Chondrocyte (in vitro differentiated cells): ENCODE measurements at places on chromosomes 2 and 18. TPM values are rescaled to one million over a fixed set of nuclear protein-coding genes. Genes with fewer than 3 reads are reported as not detected.

DNA sequence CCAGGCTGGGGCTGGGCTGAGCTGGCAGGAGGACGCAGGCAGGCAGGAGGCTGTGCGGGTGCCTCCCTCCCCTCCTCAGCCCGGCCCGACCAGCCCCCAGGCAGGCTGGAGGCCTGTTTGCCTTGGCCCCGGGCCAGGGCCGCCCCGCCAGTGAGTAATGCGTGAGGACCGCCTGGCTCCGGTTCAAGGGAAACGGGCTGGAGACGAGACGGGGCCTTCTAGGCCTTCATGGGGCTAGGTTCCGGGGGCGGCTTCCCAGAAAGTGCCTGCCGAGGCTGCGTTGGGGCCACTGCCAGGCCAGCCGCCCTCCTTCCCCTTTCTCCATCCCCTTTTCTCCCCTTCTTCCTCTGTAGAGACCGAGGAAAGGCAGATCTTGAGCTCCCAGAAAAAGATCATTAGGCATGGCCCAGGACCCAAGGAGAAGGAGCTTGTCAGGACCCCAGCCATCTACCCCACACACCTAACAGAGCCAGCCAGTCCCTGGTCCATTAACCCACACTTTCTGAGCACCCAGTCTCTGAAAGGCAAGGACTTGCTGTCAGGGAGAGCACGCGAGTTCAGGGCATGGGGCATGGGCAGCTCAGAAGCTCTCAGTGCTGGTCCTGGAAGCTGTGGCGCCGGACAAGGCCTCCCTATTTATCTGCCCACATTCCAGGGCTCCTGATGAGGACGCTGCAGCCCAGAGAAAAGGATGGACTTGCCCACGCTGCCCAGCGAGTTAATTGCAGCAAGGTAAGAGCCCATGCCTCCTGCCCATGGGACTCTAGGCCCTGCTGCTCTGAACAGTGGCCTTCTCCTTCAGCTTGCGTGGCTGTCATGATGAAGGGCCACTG is 48.5 kb downstream of the SMAD7 start:
- peak; percentile 99 for DNase-seq

DNA sequence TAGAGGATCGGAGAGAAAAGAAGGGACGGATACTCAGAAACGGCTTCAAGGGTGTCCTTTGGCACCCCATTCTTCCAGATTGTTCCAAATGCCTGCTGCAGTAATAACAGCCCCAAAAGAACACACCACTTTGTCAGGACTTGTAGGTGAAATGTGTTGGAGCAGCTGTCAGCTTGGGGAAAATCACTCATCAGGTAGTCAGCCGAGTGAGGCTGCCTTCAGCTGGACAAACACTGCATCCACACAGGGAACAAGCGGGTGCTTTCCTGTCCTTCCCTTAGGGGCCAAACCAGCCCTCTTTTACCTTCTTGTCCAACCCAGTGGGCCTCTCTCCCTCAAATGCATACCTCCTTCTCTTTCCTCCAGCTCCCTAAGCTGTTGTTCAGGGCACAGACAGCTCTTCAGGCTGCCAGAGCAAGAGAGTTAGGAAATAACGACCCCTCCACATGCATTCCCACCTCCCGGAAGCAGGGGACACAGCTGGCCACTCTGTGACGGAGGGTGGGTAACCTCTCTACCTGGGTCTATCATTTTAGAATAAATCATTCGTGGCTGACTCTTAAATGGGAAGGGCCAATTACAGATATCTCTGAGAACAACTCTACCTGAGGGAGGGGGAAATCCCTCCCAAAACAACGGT is 48.1 kb downstream of the BCL11A start:
- DNase-seq, result no peak

DNA sequence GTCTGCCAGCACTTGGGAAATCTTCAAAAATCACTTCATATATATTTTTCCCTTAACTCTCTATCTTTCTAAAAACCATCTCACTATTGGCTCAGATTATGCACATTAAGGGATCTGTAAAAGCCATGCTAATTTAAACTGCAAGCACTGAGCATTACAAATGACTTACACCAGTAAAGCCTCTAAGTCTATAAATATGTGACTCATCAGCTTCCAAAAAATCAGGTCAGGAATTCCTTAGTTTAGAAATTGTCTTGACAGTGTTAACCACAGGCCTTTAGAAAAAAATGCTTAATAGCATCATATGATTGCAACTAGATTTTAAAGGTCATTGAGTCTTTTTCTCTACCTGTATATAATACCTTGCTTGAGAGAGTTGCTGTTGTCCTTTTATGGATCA is 1113.6 kb upstream of the PIK3C3 start:
- no peak for DNase-seq

- no peak for DNase-seq
Measured at GRCh38 chr2:201152999-201153815, 29.7 kb upstream of the CASP10 start.

- DNase-seq, result no peak
Measured at GRCh38 chr18:26429535-26430226, 118.7 kb downstream of the KCTD1 start.

DNA sequence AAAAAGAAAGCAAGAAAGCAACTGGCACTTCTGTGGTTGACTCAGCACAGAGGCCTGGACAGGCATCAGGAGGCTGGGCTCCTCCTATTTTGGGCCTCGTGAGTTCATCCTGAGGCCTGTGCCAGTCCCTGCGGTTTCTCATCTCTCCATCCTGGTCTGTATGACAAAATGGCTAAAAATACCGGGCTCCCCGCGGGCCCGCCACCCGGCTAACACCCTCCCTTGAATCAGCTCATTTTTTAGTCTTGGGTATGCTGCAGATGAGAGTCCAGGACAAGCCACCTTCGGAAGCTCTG is 62.3 kb upstream of the YWHAQ start:
- DNase-seq, result no peak

GRCh38 chr2:71558300-71559051 is 105.1 kb downstream of the DYSF start:
- peak; percentile 73 for DNase-seq

DNA sequence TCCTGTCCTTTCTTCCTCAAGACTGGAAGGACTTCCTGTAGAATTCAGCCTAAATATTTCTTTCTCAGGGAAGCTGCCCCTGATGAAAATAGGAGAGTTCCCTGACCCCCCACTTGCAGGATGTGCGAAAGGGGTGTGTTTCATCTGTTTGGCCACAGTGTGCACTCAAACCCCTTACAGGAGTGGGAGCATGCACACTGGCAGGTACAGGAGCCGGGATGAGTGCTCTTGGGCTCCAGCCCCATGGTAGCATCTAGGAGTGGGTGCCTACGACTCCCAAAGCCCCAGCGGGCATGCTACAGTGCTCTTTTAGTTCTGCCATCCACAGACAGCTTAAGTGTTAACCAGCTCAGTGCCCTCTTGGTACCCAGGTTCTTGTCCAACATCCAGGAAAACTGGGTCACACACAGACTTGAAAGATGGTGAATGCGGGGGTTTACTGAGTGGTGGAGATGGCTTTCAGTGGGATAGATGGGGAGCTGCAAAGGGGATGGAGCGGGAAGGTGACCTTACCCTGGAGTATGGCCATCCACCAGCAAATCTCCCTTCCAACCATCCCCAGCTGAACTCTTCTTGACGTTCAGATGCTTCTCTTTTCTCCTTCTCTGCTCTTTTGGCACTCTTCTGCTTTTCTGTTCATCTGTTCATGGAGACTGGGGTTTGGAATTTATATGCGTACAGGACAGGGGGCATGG is 295.0 kb upstream of the NCKAP5 start:
- DNase-seq, result no peak

GRCh38 chr2:221848286-221848685 is 276.2 kb upstream of the EPHA4 start:
- DNase-seq, result no peak

DNA sequence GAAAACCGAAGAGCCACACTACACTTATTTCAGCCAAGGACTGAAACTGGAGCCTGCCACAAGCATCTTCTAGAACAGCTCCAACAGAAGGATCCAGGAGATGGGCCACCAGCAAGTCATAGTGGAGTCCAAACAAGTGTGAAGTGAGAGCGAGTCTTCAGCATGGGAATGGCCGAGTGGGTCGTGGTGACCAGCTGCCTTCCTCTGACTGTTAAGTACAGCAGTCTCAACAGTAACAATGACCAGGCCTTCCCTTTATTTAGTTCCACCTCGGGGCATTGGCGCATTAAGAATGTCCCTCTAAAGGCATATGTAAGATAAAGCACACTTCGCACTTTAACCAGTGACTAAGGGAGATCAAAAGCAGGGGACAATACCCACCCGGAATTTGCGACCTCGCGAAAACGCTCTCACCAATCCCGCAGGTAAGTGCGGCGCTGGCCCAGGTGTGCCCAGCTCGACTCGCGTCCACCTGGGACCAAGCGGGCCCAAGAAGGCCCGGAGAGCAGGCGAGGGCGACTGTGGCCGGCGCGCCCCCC is 1.1 kb downstream of the L3MBTL4 start:
- DNase-seq, result no peak

GRCh38 chr2:487186-488079 is 189.8 kb downstream of the TMEM18 start:
- no peak for DNase-seq

- no peak for DNase-seq
Measured at GRCh38 chr2:42060028-42060427, 12.2 kb downstream of the PKDCC start.

GRCh38 chr2:223856584-223856983 is 19.2 kb upstream of the AP1S3 start:
- DNase-seq, result no peak

DNA sequence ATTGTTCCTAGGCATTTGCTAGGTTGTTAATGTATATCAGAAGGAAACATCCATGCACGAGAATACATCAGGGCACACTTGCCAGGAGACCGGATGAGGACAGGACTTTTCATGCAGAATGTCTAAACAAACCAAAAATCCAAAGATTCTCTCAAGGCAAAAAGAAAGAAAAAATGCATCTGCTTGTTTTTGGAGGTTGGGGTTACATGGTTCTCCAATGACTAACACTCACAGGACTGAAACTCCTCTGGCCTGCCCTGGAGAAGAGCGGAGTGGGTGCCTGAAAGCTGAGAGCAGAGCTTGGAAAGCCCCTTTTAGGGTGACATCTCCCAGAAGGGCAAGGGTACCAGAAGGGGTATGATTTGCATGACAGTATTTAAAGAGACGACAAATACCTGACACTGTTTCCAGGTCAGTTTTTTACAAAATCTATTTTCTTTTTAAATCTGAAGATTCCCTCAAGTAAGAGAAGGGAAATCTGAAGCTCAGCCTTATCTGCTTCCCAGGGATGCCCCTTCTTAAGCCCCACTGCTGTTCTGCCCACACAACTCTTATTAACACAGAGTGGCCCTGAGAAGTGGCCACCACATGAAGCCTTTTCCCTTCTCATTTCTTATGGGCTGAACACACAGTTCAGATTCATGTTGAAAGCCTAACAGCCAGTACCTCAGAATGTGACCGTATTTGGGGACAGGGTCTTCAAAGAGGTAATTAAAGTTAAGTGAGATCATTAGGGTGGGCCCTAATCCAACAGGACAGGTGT is 216.4 kb downstream of the STK39 start:
- DNase-seq, result no peak

DNA sequence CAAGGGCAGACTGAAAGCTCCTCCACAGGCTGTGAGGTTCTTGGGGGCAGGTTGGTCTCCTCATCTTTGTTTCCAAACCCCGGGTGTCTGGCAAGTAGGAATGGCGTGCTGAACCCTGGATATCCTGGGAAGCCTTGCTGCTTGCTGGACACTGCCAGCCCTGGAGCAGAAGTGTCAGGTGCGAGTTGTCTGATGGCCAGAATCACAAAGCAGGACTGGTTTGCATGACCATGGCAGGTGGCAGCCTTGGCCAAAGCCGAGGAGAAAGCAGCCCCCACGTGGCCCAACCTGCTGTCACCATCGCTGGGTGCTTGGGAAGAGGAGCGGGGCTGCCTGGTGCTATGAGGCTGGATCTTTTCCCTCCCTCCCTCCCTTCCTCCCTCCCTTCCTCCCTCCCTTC is 309.5 kb upstream of the HS6ST1 start:
- peak; percentile 64 for DNase-seq

- DNase-seq, result no peak
Measured at GRCh38 chr2:106991866-106992265, 105.9 kb upstream of the ST6GAL2 start.

- no peak for DNase-seq
Measured at GRCh38 chr2:151861174-151861573, 33.0 kb upstream of the ARL5A start.

- DNase-seq, result no peak
Measured at GRCh38 chr18:62152844-62153243, 34.0 kb downstream of the PIGN start.

GRCh38 chr18:78564518-78564917 is 415.1 kb upstream of the SALL3 start:
- DNase-seq, result no peak

- DNase-seq, result no peak
Measured at GRCh38 chr2:111135910-111136297, 15.2 kb downstream of the BCL2L11 start.

GRCh38 chr2:240946654-240947053 is 40.5 kb downstream of the CROCC2 start:
- DNase-seq, result no peak

DNA sequence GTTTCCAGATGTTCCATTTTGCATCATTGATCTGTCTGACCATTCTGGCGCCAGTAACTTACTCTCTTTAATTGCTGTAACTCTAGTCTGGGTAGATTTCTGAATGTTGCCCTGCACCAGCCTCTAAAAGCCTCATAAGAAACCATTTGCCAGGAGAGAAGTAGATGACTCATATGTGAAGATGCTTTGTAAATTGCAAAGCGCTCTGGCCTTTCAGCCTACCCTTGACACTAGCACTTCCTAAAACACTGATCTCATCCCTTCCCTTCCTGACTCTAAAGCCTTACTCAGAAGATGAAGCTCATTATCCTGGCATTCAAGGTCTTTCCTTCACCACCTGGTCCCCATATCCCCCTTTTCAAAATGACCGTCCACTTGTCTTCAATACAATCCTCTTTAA is 193.2 kb upstream of the MEX3C start:
- DNase-seq, result no peak

DNA sequence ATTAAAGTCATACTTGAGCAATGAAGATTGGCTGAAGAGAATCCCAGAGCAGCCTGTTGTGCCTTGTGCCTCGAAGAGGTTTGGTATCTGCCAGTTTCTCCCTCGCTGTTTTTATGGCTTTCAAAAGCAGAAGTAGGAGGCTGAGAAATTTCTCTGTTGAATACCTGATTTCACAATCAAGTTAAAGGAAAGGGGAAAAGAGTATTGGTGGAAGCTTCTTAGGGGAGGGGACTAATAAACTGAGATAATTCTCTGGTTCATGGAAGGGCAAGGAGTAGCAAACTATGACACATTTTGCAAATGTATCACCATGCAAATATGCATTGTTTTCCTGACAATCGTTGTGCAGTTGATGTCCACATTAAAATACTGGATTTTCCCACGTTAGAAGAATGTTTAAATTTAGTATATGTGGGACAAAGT is at the start of gene IL1B:
IL1B (minus strand) TSS at position 85 of the 423 bp plus-strand sequence. CDS start 550 bp downstream, outside the sequence.
- DNase-seq, result no peak

Gene ACYP2
- total RNA-seq, result 6.5 to 9.1 TPM (median 7.7 TPM) in 3 replicates

Gene CMPK2
- total RNA-seq, result 0.90 to 1.3 TPM (median 0.95 TPM) in 3 replicates

Gene LGALSL
- total RNA-seq, result 12.2 to 26.3 TPM (median 25.0 TPM) in 3 replicates

Gene CD226
- total RNA-seq, result 0.62 to 1.3 TPM (median 0.82 TPM) in 3 replicates

Gene TMEM131
- 31.0 to 31.7 TPM (median 31.4 TPM) in 3 replicates for total RNA-seq

Gene TUBA4B
- total RNA-seq, result not detected in 3 replicates

Gene CPO
- total RNA-seq, result 0.34 TPM in 1 of 3 replicates, not detected in the others

Gene OTOF
- not detected in 3 replicates for total RNA-seq

Gene SCLY
- 11.5 to 23.4 TPM (median 12.7 TPM) in 3 replicates for total RNA-seq

Gene C2orf72
- 0.12 to 1.3 TPM (median 1.00 TPM) in 3 replicates for total RNA-seq

Gene DSC2
- total RNA-seq, result 0.58 to 2.3 TPM (median 2.0 TPM) in 3 replicates

Gene CD207
- not detected in 3 replicates for total RNA-seq

Gene XDH
- total RNA-seq, result 0.12 to 0.23 TPM (median 0.17 TPM) in 3 replicates

Gene RND3
- total RNA-seq, result 65.1 to 125 TPM (median 124 TPM) in 3 replicates
